ENCODE measurements at places on chromosomes 1 and 21. TPM values are rescaled to one million over a fixed set of nuclear protein-coding genes. Genes with fewer than 3 reads are reported as not detected.

Gene TEKT2
- total RNA-seq = not detected

DNA sequence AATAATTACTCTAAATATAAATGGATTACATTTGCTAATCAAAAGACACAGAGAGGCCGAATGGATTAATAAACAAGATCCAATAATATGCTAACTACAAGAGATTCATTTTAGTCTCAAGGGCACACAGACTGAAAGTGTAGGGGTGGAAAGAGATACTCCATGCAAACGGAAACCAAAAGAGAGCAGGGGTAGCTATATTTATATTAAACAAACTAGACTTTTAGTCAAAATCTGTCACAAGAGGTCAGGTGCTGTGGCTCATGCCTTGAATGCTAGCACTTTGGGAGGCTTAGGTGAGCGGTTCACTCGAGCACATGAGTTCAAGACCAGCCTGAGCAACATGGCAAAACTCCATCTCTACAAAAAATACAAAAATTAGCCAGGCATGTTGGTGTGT, 33.6 kb upstream of the DISP1 start:
- no peaks in the 10 kb centered on the region for H3K36me3 ChIP-seq
- DNase-seq = no peak
- H3K27ac ChIP-seq = no peak overlapping the region
- H3K4me3 ChIP-seq = no peak overlapping the region
- H3K4me1 ChIP-seq = no peaks in the 10 kb centered on the region

GRCh38 chr1:20633190-20634064, at the start of gene PINK1:
Gene PINK1, plus strand, starts transcription at chr1:20633458. Its CDS starts 91 bp downstream, at chr1:20633549.
- DNase-seq = peak; percentile 87
- H3K4me3 ChIP-seq = peak within 1 kb of the TSS; percentile 83
- peaks cover 8% of the 10 kb centered on the region for H3K4me1 ChIP-seq
- H3K27me3 ChIP-seq = no peaks in the 10 kb centered on the region

DNA sequence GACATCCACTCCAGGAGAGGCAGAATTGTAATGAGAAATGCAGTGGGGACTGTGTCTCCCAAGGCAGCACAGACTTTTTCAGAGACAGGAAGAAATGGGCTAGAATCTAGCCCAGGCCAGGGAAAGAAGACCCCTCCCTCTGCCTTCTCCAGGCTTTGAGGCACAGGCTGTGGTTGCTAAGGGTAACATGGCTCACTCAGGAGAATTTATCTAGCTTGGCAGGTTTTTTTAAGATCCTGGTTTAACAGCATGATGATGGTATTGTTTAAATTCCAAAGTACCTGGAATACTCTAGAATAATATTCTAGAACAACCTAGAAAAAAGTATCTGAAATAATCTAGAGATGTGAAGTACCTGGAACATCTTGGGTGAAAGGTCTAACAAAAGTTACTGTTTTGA, 125.6 kb downstream of the URB2 start:
- no peak overlapping the region for H3K27ac ChIP-seq
- H3K27me3 ChIP-seq = peaks cover 3% of the 10 kb centered on the region
- no peaks in the 10 kb centered on the region for H3K36me3 ChIP-seq

Gene UBL4B
- total RNA-seq = not detected

GRCh38 chr1:215890438-215890837, 323.3 kb downstream of the KCTD3 start:
- H3K4me3 ChIP-seq = no peak overlapping the region
- H3K27me3 ChIP-seq = no peaks in the 10 kb centered on the region
- H3K36me3 ChIP-seq = no peaks in the 10 kb centered on the region
- H3K27ac ChIP-seq = no peak overlapping the region

Measured in natural killer cell treated with Interleukin-12 subunit alpha and Interleukin-12 subunit beta and Interleukin-15 and Interleukin-18, amount 100 ng/mL, for 72 hours (primary cell).